HT1080 (cell line): ENCODE measurements at places on chromosomes 7 and 10. TPM values are rescaled to one million over a fixed set of nuclear protein-coding genes. Genes with fewer than 3 reads are reported as not detected.

Gene TMEM209
- 16.6 and 18.2 TPM in 2 replicates for total RNA-seq

Gene RGR
- not detected in 2 replicates for total RNA-seq

Gene IGF2BP3
- total RNA-seq: 39.5 and 44.1 TPM in 2 replicates

Gene KCNMA1
- total RNA-seq: 107 and 139 TPM in 2 replicates

Gene GPR26
- total RNA-seq: not detected in 2 replicates

Gene LRRTM3
- total RNA-seq: not detected in 2 replicates

Gene CALML3
- total RNA-seq: not detected in 2 replicates

Gene WDR86
- total RNA-seq: not detected in 2 replicates

Gene SLC26A5
- total RNA-seq: not detected in 2 replicates

Gene GSAP
- 1.2 and 1.5 TPM in 2 replicates for total RNA-seq

Gene PLCE1
- 2.8 and 3.3 TPM in 2 replicates for total RNA-seq

Gene LMOD2
- not detected in 2 replicates for total RNA-seq

Gene FAM241B
- 4.1 and 4.6 TPM in 2 replicates for total RNA-seq

Gene VPS37D
- 4.7 and 6.2 TPM in 2 replicates for total RNA-seq

Gene FOXL3
- not detected in 2 replicates for total RNA-seq

Gene GHRHR
- total RNA-seq: not detected in 2 replicates

Gene CHAT
- not detected in 2 replicates for total RNA-seq

Gene LZTS2
- total RNA-seq: 51.8 and 62.1 TPM in 2 replicates

Gene UNCX
- not detected in 2 replicates for total RNA-seq

Gene RNF32
- 1.2 and 1.7 TPM in 2 replicates for total RNA-seq

Gene PON3
- not detected in 2 replicates for total RNA-seq

Gene OPN1SW
- total RNA-seq: not detected in 2 replicates

Gene SYT15
- total RNA-seq: 0.07 and 0.08 TPM in 2 replicates

Gene ZNF467
- 1.7 and 2.4 TPM in 2 replicates for total RNA-seq

Gene SSC4D
- 0.23 and 0.73 TPM in 2 replicates for total RNA-seq

Gene LMTK2
- total RNA-seq: 7.1 and 8.0 TPM in 2 replicates

Gene OR13A1
- not detected in 2 replicates for total RNA-seq

Gene PLXDC2
- total RNA-seq: 0.27 and 0.48 TPM in 2 replicates

Gene SORCS1
- total RNA-seq: 0.29 and 0.40 TPM in 2 replicates

Gene HOXA4
- total RNA-seq: 1.3 and 1.6 TPM in 2 replicates

Gene KLF6
- 59.7 and 93.0 TPM in 2 replicates for total RNA-seq

Gene KLF14
- total RNA-seq: 0.16 and 0.20 TPM in 2 replicates

Gene PRDX3
- total RNA-seq: 269 and 341 TPM in 2 replicates

Gene NPTX2
- total RNA-seq: not detected in 2 replicates

Gene SNX13
- total RNA-seq: 19.1 and 22.8 TPM in 2 replicates

Gene SEC31B
- total RNA-seq: 0.93 and 1.9 TPM in 2 replicates

Gene MUC12
- not detected in 2 replicates for total RNA-seq

Gene H2BK1
- not detected in 2 replicates for total RNA-seq

Gene TMEM236
- total RNA-seq: 0.02 TPM in 1 of 2 replicates, not detected in the other

Gene FAM25C
- total RNA-seq: not detected in 2 replicates

Gene HOXA7
- not detected in 2 replicates for total RNA-seq
